ENCODE measurements at places on chromosomes 12 and 14.

DNA sequence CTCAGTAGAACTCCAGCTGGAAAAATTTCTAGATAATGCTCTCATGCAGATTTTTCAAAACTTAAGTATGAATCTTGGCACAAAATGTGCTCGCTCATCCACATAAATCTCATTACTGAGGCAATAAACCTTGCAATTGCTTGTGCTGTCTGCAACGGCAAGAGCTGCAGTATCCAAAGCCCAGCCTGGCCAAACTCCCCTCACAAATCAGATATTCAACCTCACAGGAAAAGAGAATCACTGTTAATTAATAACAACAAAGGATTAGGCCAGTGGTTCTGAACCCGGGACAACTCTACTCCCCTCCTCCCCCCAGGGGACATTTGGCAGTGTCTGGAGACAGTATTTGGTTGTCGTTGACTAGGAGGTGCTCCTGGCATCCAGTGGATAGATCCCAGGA, 19.2 kb upstream of the CORO1C start:
- DNase-seq: no peak

DNA sequence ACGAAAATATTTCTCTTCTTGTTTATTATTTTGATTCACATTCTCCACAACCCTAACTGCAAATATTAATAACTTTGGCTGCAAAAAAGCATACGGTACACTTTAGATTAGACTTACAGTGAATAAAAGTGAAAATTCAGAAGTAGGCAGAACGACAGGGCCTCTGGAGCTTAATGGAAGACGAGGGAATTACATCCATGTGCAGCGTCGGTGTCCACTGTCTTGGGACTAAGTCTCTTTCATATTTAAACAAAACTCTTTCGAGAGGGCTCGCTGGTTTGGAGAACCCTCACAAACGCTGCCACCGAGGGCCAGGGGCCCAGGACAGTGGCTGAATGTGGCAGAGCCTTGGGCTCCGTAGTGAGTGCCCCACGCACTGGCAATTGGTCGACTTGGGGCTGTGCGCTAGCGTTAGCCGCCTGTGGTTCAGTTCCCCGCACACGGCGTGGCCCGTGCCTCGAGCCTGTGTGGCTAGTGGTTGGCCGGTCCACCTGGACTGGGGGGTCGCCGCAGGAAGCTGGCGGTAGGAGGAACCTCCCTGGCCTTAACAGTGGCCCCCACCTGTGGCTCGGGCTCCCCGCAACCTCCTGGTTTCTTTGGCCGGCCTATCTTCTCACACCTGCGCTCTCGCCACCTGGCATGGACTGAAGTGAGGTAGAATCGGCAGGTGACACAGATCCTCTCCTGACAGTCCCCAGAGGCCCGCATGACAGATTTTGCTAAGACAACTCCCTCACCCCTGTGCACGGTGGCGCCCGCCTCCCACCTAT, 739 bp upstream of the PAX9 start:
- no peak for DNase-seq

DNA sequence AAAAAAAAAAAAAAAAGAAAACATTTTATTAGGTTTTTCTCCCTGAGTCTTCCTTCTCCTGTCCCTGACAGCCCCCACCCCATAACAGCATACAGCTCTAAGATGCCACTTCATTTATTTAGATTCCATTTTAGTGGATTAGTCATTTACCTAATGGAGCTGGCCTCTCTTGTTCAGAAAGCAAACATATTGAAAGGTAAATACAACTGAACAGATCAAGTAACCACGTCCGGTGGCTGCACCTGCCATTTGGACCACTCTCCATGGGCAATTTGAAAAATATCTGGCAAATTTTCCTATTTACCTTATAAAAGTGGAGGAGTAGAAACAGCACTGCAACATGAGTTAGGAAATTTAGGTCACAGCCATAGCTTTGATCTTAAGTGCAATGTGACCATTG, 254.6 kb downstream of the C12orf42 start:
- no peak for DNase-seq

DNA sequence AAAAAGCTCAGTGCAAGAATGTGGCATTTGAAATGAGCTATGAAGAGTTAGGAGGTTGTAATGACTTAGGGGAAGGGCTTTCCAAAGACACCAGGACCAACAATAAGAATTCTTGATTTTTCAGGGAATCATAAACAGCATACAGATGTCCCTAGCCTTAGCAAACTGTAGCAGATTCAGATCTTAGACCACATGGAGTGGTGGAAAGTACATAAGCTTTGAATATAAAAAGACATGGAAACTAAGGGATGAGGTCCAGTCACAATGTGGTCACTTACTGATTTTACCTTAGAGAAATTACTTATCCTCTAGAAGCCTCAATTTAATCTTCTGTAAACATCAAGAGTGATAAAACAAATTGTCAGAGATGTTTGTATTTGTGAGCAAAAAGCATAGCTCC, 186.6 kb downstream of the DUSP6 start:
- no peak for DNase-seq

DNA sequence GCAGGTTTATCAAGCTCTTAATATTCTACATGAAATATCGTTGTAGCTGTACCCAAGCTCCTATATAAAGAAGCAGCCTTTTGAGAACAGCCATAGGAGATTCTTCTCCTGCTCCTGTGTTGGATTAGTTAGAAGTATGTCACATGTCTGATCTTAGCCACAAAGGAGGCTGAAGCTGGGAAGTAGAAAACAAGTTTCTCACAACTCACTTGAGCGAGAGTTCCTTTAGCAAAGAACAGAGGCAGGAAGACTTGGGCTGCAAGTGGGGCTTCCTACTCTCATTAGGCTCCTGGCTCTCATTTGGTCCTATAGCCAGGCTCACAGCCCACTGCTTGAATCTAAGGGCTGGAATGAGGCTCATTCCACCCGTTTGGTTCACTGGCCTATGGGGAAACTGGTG, 281.9 kb downstream of the BTG1 start:
- DNase-seq: no peak

GRCh38 chr14:83047059-83047830, 1513.6 kb upstream of the SEL1L start:
- DNase-seq: no peak

DNA sequence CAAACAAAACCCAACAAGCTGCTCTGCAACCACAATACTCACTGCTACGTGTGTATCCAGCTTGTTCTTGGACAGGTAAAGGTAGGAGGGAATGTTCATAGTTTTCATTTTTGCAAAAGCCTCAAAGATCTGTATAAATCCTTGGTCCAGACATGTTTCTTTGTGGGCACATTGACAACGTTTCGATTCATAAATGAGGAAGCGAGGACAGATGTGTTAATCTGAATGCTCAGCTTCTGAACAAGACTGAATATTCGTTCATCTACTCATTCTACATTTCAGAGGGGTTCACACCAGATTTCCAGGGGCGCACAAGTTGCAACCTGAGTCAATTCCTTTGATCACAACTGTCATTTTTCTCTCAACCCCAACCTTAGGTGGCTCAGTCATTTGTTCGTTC, 134.4 kb downstream of the LLPH start:
- DNase-seq: no peak

GRCh38 chr12:6450869-6451347, 934 bp upstream of the TAPBPL start:
- DNase-seq: peak; percentile 72

DNA sequence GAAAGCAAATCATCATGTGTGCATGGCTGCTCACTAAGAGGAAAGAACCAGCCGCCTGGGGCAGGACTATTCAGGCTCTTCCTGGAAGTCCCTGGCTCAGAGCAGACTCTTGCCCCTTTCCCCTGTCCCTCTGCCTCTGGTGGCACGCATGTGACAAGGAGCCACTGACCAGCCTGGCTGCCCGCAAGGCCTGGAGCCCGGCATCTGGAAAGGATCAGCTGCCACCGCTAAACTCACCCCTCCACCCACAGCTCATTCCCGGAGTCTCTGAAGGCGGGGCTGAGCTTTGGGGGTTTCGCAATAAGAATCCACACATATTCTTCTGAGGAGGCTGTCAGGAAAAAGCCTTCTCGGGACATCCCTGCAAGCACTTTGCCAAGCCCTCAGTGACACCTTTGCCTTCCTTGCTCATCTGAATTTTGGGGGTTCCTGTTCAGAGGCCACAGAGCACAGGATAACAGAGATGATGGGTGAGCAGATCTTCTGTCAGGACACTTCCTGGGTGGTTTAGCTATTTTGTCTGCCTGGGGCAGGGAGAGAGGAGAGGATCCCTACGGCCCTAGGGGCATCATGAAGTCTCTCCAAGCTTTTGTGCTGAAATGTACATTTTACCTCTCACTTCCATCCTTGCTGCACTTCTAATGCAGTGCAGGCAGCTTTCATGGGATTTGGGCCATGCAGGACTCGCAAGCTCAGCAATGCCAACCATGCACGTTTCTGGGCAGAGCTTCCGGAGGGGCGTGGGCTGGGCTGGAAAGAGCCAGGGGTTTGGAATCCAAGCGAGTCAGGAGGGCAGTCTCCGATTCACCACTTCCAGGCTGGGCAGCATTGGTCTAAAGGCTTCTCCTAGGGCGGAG, 124.8 kb upstream of the MAP1LC3B2 start:
- DNase-seq: no peak

DNA sequence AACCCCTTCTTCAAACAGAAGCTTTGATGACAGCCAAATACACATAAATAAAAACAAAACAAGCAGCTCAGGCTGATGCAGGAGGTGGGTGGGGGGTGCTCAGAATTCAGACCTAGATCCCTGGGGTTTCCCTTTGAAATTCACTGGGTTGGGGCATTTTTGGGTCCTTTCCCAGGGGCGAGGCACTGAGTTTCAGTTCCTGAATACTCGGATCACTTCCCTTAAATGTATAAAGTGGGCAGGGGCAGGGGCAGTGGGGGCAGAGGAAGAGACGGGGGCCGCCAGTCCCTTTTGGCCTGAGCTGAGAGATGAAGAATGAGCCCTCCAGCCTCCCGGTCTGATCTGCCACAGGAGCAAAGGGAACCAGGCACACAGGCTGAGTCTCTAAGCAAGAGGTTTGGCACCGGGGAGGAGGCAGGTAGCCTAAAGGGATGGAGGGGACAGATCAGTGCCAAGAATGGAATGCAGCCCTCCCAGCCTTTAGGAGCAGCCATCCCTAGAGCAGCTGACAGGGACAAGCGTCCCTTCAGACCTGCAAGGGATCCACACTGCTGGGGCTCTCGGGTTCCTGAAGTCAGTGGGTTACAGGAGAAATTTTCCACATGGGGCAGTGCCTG, 20.3 kb downstream of the KDM2B start:
- no peak for DNase-seq

GRCh38 chr12:66365718-66366490, 63.6 kb downstream of the HELB start:
- DNase-seq: no peak

DNA sequence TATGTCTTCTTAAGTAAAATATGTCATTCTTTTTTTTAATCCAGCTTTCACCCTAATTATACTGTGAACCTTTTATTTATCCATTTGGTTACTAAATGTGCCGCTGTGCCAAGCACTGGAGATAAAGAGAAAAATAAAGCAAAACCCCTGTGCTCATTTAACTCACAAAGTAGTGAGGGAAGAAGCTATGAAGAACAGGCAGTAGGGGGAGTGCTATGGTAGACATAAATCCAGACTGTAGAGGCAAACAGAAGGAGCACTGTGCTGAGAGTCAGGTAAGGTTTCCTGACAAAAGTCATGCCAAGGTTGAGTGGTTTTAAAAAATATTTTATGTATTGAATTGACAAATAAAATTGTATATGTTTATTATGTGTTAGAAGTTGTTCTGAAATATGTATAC, 188.5 kb upstream of the SYT10 start:
- no peak for DNase-seq

GRCh38 chr12:49698619-49699545, 8.3 kb downstream of the FMNL3 start:
- DNase-seq: peak; percentile 77

DNA sequence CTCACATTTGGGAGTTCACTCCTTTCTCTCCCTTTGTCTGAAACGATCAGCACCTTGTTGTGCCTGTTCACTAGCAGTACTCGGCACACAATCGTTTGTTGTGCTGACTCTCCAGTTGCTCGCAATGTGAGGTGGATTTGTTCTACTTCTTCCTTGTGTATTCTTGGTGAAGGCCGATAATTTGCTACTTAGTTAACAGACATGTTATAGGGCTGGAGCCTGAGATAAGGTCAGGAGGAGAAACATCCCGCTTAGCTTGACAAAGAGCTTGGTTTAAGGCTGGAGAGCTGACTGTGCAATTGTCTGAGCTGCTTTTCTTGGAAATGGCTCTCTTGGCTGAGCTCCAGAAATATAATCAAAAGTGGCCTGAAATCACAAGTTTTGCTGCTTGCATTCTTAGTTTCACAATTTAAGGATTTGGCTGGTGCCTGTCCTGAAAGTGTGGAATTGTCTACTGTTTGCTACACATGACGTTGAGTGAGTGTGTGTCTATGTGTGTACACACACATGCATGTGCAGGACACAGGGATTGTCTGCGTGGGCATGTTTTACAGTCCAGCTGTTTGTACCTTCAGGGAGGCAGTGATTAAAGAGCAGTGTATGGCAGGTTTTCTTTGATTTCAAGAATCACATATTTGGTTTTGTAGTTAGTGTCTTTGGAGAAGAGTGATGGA, 77.7 kb downstream of the ARF6 start:
- DNase-seq: no peak

- no peak for DNase-seq
Observed at GRCh38 chr12:111249018-111249370, 119.9 kb downstream of the PHETA1 start.

GRCh38 chr14:37559386-37559785, 35.7 kb downstream of the FOXA1 start:
- no peak for DNase-seq

GRCh38 chr14:20757965-20758364, 10.2 kb upstream of the EDDM3B start:
- no peak for DNase-seq

GRCh38 chr12:12563290-12563928, 746 bp upstream of the DUSP16 start:
- DNase-seq: no peak

DNA sequence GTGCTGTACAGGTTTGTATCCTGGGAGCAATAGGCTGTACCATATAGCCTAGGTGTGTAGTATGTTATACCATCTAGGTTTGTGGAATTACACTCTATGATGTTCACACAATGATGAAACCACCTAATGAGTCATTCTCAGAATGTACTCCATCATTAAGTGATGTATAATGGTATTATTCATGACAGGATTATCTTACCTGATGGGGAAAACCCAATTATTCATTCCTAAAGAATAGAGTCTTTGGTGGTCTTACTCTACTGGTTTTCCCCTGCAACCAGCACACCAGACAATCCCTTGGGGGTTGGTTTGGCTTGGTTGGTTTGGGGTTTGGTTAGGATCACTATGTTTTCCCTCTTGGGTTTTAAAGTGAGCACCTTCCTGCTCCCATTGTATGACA, 12.6 kb upstream of the OR10P1 start:
- DNase-seq: no peak

- no peak for DNase-seq
Observed at GRCh38 chr12:57459750-57460467, at the start of gene GLI1. Gene GLI1 (plus strand): TSS chr12:57459785. CDS start chr12:57463692, 3,907 bp downstream.

DNA sequence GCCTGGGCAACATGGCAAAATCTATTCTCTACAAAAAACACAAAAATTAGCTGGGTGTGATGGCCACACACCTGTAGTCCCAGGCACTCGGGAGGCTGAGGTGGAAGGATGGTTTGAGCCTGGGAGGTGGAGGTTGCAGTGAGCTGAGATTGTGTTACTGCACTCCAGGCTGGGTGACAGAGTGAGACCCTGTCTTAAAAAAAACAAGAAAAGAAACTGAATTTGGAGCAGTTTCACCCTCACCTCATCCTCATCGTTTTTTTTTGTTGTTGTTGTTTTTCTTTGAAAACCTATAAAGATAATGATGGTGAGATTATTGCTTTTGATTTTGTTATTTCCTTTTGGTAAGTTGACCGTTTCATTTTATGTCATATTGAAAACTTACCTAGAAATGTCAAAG, 60.7 kb downstream of the SLC38A6 start:
- DNase-seq: no peak
